Hematopoietic multipotent progenitor cell treated with erythropoietin and hydrocortisone succinate and interleukin-3 and kit ligand, for 6 days (in vitro differentiated cells): ENCODE measurements at places on chromosomes 12 and 14.
A peak's percentile ranks its signal among the peaks of the same experiment; 100 is the strongest.

DNA sequence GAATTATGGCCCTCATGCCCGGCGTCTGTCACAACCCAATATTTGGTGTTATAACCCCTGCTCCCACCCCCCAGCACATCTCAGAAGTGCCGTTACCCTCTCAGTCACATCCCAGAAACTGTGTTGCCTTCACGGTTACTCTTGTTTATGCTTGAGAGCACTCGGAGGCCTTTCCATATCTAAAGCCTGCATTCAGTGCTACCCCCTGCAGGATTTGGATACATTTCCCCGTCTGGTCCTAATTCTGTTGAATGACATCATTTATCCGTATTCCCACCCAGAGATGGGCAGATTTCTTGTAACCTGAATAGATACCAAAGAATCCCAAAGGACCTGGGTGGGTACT lies 19.1 kb upstream of the FOS start:
- DNase-seq: peak; percentile 58

- peak; percentile 67 for DNase-seq
Measured at GRCh38 chr14:22303589-22304195, 285.3 kb downstream of the DAD1 start.

GRCh38 chr14:59463787-59464485 lies 1.2 kb downstream of the GPR135 start:
- peak; percentile 26 for DNase-seq

GRCh38 chr14:64806202-64806861 lies 73.4 kb downstream of the SPTB start:
- no peak for DNase-seq

- no peak for DNase-seq
Measured at GRCh38 chr12:85552461-85552860, 272.4 kb downstream of the ALX1 start.

DNA sequence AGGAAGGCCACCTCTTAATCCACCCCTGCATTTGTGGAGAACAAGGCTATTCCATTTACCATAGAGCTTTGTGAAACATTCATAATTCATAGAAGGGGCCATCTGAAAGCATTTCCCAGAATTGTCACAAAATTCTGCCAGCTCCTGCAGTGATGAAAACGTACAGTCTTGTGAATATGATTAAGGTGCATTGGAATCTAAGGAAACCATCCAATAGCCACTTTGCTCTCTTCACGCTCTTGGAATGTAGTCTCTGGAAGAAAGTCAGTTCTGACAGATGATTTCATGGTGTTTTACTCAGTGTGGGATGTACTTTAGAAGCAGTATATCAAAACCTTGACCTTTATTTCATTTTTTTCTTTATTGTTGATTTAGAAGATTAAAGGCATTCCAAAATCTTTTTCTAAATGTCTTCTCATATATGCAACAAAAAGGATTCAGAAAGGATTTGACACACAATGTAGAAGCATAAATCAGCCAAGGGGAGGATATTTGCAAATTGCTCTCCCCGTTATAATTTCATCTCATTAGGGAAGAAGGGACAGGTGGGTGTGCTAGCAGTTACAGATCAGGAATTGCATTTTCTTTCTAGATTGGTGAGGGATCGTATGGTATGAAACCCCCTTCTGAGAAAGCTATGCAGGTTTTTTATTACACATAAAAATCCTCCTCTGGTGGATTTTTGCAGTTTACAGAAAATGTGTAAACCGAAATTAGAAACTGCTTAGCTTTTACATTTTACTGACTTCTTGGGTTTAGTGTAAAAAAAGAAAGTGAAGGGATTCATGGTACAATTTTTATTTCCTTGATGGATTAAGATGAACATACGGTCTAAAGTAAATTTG lies 390.2 kb downstream of the LRIG3 start:
- no peak for DNase-seq

DNA sequence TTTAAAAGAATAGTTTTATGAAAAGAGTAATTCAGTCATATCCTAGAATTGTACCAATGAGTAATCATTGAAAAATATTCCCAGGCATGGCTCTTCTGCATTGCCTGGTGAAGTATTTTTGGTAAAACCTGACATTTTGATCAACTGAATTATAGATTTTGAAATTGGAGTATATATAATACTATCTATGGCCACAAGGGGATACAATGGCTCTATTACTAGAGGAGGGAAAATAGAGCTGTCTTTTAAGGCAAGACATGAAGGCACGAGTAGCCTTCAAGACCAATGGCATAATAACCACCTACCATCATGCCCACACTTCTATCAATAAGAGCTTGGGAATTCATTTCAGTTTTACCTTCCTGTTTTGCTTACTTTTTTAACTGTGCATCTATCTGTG lies 1241.4 kb upstream of the TMEM132C start:
- no peak for DNase-seq

GRCh38 chr14:94181835-94182234 lies 7.7 kb downstream of the PPP4R4 start:
- no peak for DNase-seq

- DNase-seq: no peak
Measured at GRCh38 chr12:88746386-88746785, 166.1 kb upstream of the KITLG start.

- peak; percentile 19 for DNase-seq
Measured at GRCh38 chr12:26369588-26369987, 174.2 kb downstream of the SSPN start.

- no peak for DNase-seq
Measured at GRCh38 chr12:121021754-121022153, 5.5 kb upstream of the C12orf43 start.

DNA sequence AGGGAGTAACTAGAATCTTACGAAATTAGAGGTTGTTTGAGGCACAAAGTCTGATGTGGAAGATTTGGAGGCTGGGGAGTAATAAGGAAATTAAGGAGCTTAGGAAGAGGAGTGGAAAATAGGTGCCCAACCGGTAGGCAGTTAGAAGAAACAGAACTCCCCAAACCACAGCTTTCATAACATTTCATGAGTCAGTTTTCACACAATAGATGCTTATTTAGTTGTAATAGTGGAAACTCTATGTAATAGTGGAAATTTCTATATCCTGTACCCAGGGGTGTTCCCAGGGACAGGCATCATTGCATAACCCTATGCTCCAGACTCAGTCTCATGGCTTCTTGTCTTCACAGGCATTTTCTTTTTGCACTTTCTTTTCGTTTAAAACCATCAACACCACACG lies 8.3 kb downstream of the C3AR1 start:
- no peak for DNase-seq

DNA sequence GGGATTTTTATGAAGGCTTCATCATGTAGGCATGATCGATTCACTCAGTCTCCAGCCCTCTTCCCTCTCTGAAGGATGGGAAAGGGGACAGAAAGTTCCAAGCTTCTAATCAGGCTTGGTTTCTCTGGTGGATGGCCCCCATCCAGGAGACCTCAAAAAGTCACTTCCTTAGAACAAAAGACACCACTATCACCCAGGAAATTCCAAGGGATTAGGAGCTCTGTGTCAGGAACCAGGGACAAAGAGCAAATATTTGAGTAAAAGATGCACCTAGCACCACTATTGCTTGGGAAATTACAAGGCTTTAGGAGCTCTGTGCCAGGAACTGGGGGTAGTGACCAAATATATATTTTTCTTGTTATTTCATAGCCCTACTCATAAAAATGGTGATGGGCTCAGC lies 33.6 kb upstream of the TMX1 start:
- no peak for DNase-seq

DNA sequence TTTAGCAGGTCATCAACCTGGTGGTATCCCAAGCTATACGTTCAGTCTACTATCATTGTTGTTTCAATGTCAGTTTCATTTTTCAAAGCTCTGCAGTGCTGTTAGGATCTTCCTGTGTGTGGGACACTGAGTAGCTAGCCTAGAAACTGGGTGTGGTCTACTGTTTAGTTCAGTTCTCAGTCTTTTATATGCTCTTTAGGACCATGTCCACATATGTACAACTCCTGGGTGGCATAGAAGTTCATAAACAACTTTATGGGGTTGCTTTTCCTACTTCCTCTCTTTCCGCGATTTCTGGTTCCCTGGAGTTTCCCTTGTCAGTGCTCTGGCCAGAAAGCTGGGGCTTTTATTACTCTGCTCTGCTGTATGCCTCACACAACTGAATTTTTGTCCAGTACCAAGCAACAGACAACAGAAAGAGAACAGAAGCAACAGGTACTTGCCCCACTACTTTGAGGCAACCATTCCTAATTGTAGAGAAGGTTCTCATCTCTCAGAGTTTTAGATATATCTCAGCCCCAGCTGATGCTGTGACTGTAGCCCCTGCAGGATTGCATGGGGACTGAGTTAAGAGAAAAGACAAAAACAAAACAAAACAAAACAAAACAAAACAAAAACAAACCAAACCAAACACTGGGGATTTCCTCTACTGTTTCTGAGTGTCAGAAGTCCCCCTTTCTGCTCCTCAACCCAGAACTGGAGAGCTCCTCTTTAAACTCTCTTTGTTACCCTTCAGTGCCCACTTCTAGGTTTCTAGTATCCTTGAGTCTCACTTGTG lies 30.3 kb downstream of the MIS18BP1 start:
- no peak for DNase-seq

DNA sequence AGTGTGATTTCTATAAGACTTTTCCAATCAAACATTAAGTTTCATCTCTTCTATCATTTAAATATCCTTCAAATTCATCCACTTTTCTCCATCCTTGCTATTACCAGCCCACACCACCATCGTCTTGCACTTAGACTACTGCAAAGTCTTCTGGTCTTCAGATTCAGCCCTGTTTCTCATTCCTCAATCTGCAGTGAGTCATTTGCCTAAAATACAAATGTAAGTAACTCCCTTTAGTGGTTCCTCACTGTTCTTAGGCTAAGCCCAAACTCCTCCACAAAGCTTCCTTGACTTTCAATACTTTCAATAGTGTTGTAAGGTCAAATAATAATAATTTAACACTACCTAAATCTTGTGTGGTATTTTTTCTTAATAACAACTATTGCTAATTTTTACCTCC lies 83.3 kb downstream of the PLEKHG7 start:
- DNase-seq: no peak
